ENCODE measurements at places on chromosomes 3 and 15. TPM values are rescaled to one million over a fixed set of nuclear protein-coding genes. Genes with fewer than 3 reads are reported as not detected.

GRCh38 chr3:55523471-55523870 is 36.4 kb upstream of the WNT5A start:
- no peak overlapping the region for H3K27ac ChIP-seq
- H3K36me3 ChIP-seq, result no peaks in the 10 kb centered on the region
- H3K27me3 ChIP-seq, result no peaks in the 10 kb centered on the region
- no peaks in the 10 kb centered on the region for H3K4me1 ChIP-seq
- no peak for DNase-seq
- no peak overlapping the region for H3K4me3 ChIP-seq

DNA sequence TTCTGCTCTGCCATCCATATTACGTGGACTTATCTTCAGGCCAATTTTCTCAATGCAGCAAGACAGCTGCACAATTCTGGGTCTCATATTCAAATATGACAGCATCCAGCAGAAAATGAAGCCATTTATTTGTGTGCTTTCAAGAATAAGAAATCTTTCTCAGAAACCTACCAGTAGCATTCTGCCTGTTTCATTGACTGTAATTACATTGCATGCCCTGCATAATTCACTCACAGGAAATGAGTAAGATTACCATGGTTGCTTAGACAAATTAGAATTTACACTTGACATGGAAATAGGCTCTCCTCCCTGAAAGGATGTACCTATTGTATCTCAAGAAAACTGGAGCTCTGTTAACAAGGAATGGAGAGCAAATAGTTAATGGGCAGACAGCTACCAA is 346.6 kb upstream of the DCBLD2 start:
- peaks cover 40% of the 10 kb centered on the region for H3K4me1 ChIP-seq
- H3K36me3 ChIP-seq, result no peaks in the 10 kb centered on the region
- H3K27ac ChIP-seq, result peak overlapping the region; percentile 57
- DNase-seq, result no peak

- H3K27ac ChIP-seq, result no peak overlapping the region
- no peak overlapping the region for H3K4me3 ChIP-seq
- no peaks in the 10 kb centered on the region for H3K36me3 ChIP-seq
These were observed 79.7 kb upstream of the PRR20G start for GRCh38 chr3:127367593-127367992.

- no peaks in the 10 kb centered on the region for H3K36me3 ChIP-seq
- DNase-seq, result no peak
- H3K4me1 ChIP-seq, result no peaks in the 10 kb centered on the region
- H3K4me3 ChIP-seq, result no peak overlapping the region
- no peak overlapping the region for H3K27ac ChIP-seq
These were observed 96.7 kb upstream of the PTPRG start for GRCh38 chr3:61464518-61465140.

CLSTN2 gene
- total RNA-seq, result 7.6 TPM
